Activated T-cell treated with anti-CD3 and anti-CD28 coated beads, Interleukin-2, amount 50 U/mL, for 72 hours (primary cell): ENCODE measurements at places on chromosomes 4 and X. TPM values are rescaled to one million over a fixed set of nuclear protein-coding genes. Genes with fewer than 3 reads are reported as not detected.

DNA sequence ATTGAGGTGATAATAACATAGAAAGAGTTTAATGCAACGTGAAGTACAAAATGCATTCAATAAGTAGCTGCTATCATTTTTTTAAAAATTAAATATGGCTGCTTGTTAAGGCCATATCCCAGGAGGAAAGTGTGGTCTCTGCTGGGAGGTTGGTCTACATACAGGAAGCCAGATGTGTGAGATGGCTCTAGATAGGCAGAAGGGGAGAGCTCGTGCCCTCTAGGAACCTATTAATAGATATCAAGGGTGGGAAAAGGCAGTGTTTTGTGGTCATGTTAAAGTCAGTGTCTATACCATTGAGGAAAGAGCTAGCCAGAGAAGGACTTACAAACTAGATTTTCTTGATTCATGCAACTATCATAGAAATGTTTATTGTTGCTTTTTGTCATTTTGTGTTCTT lies 140.5 kb downstream of the KLHL8 start:
- DNase-seq = no peak
- H3K27ac ChIP-seq = no peak overlapping the region
- H3K4me1 ChIP-seq = peaks cover 65% of the 10 kb centered on the region
- H3K4me3 ChIP-seq = no peak overlapping the region
- no peaks in the 10 kb centered on the region for H3K27me3 ChIP-seq
- peaks cover 2% of the 10 kb centered on the region for H3K36me3 ChIP-seq

DNA sequence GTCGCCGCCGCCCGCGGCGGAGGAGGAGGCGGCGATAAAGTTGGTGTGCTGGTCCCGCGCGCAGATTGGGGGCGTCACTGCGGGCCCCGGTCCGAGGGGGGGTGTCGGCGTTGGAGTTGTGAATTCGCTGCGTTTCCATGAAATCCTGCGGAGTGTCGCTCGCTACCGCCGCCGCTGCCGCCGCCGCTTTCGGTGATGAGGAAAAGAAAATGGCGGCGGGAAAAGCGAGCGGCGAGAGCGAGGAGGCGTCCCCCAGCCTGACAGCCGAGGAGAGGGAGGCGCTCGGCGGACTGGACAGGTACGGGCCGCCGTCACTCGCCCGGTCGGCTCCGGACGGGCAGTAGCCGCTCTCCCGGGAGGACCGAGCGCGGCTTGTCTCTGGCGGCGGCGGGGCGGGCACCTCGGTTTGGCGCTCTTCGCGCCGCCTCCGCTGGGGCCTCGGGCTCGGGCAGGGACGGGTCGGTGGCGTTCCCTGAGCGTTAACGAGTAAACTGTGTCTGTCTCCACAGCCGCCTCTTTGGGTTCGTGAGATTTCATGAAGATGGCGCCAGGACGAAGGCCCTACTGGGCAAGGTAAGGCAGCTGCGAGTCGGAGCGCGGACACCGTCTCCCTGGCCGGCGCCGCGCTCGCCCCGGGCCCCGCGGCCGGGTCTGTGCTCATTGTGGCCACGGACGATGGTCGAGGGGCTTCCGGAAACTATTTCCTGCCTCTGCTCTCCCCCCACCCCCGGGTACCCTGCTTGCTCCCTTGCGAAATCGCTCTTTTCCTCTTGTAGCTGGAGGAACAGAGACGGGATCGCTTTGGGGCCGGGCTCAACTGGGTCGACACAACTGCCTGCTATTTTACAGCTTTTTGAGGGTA lies 658 bp downstream of the KDM6A start:
- peaks cover 38% of the 10 kb centered on the region for H3K4me1 ChIP-seq
- peaks cover 2% of the 10 kb centered on the region for H3K36me3 ChIP-seq
- H3K27me3 ChIP-seq = no peaks in the 10 kb centered on the region
- H3K27ac ChIP-seq = peak overlapping the region; percentile 93

- H3K4me1 ChIP-seq = peaks cover 4% of the 10 kb centered on the region
- no peak overlapping the region for H3K4me3 ChIP-seq
- no peak overlapping the region for H3K27ac ChIP-seq
- peak; percentile 47 for DNase-seq
Measured at GRCh38 chr4:121462660-121463261, 81.9 kb upstream of the QRFPR start.

GRCh38 chr4:77286906-77287305 lies 129.9 kb downstream of the CCNG2 start:
- peaks cover 7% of the 10 kb centered on the region for H3K27me3 ChIP-seq
- H3K4me3 ChIP-seq = no peak overlapping the region
- no peaks in the 10 kb centered on the region for H3K4me1 ChIP-seq
- no peaks in the 10 kb centered on the region for H3K36me3 ChIP-seq

GRCh38 chr4:141241986-141242385 lies 21.3 kb downstream of the ZNF330 start:
- no peaks in the 10 kb centered on the region for H3K27me3 ChIP-seq
- no peaks in the 10 kb centered on the region for H3K4me1 ChIP-seq
- no peak overlapping the region for H3K27ac ChIP-seq
- no peaks in the 10 kb centered on the region for H3K36me3 ChIP-seq
- H3K4me3 ChIP-seq = no peak overlapping the region

DNA sequence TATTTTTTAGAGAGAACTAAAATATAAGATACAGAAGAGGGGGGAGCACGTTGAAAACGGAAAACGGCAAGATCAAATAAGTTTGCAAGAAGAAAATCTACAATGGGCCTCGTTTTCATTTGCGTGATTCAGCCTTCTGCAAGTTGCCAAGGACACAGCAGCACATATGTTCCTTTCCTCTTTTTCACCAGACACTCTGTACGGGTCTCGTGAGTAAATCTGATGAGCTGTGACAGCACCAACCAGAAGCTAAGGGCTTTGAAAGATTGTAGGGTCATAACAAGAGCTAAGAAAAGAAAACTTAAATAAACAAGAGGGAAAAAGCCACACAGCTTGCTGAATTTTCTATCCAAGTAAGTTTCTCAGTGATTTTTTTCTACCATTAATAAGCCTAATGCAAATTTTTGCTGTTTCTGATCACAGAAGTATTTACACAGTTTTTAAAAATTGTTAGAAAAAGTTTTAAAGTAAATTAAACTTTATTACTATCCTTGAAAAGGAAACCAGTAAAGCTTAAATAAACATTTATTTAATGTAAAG lies 63.4 kb downstream of the SCML2 start:
- peaks cover 7% of the 10 kb centered on the region for H3K27me3 ChIP-seq
- no peak overlapping the region for H3K27ac ChIP-seq
- no peak for DNase-seq

DNA sequence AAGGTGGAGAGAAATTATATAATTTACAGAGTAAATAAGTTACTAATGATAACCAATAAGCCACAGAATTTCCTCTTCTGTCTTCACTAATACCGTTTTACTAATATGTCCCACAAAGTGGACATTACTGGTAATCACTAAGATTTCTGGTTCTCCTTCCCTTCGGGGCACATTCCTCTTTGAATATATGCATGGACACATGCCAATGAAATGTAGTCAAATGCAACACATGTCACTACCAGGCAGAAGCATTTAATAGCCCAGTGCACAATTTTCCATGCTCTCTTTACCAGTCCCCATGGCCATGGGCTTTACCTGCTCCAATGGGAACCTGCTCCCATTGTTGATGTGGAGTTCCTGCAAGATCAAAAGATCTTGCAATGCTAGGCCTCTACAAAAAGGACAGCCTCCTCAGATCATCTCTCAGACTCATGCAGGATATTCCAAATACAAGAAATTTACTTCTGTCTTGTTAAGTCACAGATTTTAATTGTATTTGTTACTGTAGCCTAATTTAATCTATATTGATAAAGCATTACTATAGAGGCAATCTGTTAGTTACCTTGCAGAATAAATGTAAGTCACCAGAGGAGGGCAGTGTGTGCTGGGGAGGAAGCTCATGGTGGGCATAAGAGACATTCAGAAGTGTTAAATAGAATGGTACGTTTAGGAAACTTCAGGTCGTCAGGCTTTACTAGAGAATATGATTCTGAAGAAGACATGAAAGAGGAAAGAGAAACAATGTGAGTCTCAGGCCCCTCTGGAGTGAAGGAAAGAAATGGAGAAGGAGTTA lies 37.1 kb upstream of the INPP4B start:
- no peaks in the 10 kb centered on the region for H3K36me3 ChIP-seq
- no peak overlapping the region for H3K4me3 ChIP-seq
- no peak for DNase-seq
- H3K27ac ChIP-seq = no peak overlapping the region
- no peaks in the 10 kb centered on the region for H3K27me3 ChIP-seq

- H3K4me3 ChIP-seq = no peak overlapping the region
- DNase-seq = peak; percentile 4
- no peak overlapping the region for H3K27ac ChIP-seq
- H3K27me3 ChIP-seq = peaks cover 12% of the 10 kb centered on the region
Measured at GRCh38 chr4:25993395-25994185, 79.6 kb downstream of the SMIM20 start.

- peaks cover 41% of the 10 kb centered on the region for H3K27me3 ChIP-seq
- DNase-seq = no peak
- H3K27ac ChIP-seq = no peak overlapping the region
- H3K36me3 ChIP-seq = no peaks in the 10 kb centered on the region
Measured at GRCh38 chrX:102042372-102043325, 82.8 kb upstream of the TCEAL2 start.

DNA sequence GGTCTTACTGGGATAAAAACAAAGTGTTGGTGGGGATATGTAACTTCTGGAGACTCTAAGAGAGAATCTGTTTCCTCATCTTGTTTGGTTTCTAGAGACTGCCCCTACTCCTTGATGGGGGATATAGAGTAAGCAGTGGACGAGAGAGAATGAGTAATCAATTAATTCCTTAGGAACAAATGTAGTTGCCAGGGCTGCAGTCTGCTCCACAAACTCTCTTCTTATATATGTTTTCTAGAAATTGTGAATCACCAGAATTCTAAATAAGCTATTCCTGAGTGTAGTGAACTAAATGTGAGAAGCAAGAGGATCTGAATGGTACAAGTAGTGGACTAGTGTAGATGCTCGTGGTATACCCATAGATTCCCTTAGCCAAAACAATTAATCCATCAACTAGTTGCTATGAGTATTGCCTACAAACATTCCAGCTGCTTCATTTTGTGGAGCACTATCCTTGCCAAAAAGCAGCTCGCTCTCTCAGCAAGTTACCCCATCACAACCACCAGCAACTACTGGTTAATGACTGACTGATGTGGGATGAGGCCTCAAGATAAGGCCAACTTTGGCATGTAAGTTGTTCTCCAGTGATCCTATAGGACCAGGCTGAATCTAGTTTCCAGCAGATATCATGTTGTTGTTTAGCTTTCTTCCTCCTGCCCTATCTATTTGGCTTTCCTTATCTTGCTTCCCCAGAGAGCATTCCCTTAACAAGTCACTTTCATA lies 273.0 kb downstream of the SLC7A11 start:
- no peaks in the 10 kb centered on the region for H3K27me3 ChIP-seq
- no peak for DNase-seq
- no peak overlapping the region for H3K27ac ChIP-seq
- no peaks in the 10 kb centered on the region for H3K36me3 ChIP-seq
- H3K4me1 ChIP-seq = no peaks in the 10 kb centered on the region

GRCh38 chr4:27685091-27685490 lies 824.5 kb downstream of the STIM2 start:
- H3K27me3 ChIP-seq = no peaks in the 10 kb centered on the region
- no peaks in the 10 kb centered on the region for H3K36me3 ChIP-seq
- H3K4me3 ChIP-seq = no peak overlapping the region

GRCh38 chr4:6225469-6225868 lies 25.1 kb upstream of the JAKMIP1 start:
- H3K27ac ChIP-seq = no peak overlapping the region
- peaks cover 51% of the 10 kb centered on the region for H3K27me3 ChIP-seq
- no peaks in the 10 kb centered on the region for H3K36me3 ChIP-seq
- H3K4me3 ChIP-seq = no peak overlapping the region

- H3K4me1 ChIP-seq = no peaks in the 10 kb centered on the region
Measured at GRCh38 chr4:87884976-87885549, 52.3 kb downstream of the MEPE start.

- H3K27ac ChIP-seq = no peak overlapping the region
- no peaks in the 10 kb centered on the region for H3K27me3 ChIP-seq
- no peak overlapping the region for H3K4me3 ChIP-seq
- peaks cover 7% of the 10 kb centered on the region for H3K36me3 ChIP-seq
- no peaks in the 10 kb centered on the region for H3K4me1 ChIP-seq
Measured at GRCh38 chrX:4978613-4979012, 1250.1 kb downstream of the NLGN4X start.

DNA sequence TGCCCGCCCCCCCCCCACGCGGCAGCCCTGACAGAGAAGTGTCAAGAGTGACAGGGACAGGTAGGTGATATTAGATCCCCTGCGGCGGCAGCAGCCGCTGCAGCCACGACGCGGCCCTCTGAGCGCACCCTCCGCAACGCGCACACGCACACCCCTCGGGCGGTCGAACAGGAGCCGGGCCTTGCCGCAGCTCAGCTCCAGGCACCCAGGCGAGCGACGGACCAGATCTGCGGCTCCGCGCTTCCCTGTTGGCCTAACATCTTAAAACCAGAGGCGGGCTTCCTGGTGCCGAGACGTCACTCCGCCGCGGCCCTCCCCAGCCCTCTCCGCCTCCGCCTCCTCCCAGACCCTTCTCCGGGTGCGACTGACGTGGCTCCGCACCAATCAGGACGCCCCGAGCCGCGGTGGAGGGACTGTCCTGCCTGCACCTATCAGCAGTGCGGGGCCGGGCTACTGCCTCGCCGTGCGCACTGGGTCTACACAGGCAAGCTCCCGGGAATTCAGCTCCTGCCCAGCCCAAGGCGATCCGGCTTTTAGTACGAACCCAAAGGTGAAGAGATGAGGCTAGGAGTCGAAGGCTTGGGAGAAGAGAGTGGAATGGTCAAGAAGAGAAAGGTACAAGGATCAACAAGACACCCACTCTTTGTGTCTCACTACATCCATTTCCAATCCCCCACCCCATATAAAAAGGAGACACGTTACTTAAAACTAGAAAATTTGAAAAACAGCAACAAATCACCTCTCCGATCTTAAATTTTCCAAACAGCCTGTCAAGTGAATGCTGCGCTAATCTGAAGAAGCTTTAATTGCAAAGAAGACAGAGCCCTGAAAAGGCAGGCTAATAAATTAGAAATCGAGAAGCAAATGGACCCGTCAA lies at the start of gene PITX2:
PITX2 (minus strand) TSS at position 237 of the 877 bp plus-strand sequence. CDS start 617 bp downstream, outside the sequence.
- peaks cover 41% of the 10 kb centered on the region for H3K4me1 ChIP-seq
- peak within 1 kb of the TSS; percentile 73 for H3K27ac ChIP-seq
- H3K27me3 ChIP-seq = peaks cover 91% of the 10 kb centered on the region
- peak; percentile 70 for DNase-seq
- H3K4me3 ChIP-seq = peak within 1 kb of the TSS; percentile 79

GRCh38 chr4:60619531-60620305 lies 580.4 kb upstream of the ADGRL3 start:
- no peaks in the 10 kb centered on the region for H3K4me1 ChIP-seq
- H3K4me3 ChIP-seq = no peak overlapping the region
- H3K27me3 ChIP-seq = no peaks in the 10 kb centered on the region
- no peak for DNase-seq
- H3K36me3 ChIP-seq = peaks cover 2% of the 10 kb centered on the region

- DNase-seq = no peak
- H3K4me1 ChIP-seq = peaks cover 5% of the 10 kb centered on the region
- H3K27ac ChIP-seq = no peak overlapping the region
- peaks cover 42% of the 10 kb centered on the region for H3K36me3 ChIP-seq
- no peak overlapping the region for H3K4me3 ChIP-seq
Measured at GRCh38 chr4:48556268-48556667, 66.2 kb downstream of the ZAR1 start.

GRCh38 chr4:56093576-56093975 lies 144.8 kb downstream of the CEP135 start:
- H3K27me3 ChIP-seq = no peaks in the 10 kb centered on the region
- H3K36me3 ChIP-seq = no peaks in the 10 kb centered on the region
- DNase-seq = no peak
- H3K4me1 ChIP-seq = no peaks in the 10 kb centered on the region
- H3K27ac ChIP-seq = no peak overlapping the region
- H3K4me3 ChIP-seq = no peak overlapping the region

Gene WDR17
- 2.9 TPM for total RNA-seq

Gene GPAT3
- 5.1 TPM for total RNA-seq

Gene PPP1R3F
- 16.1 TPM for total RNA-seq

Gene FGF13
- not detected for total RNA-seq

Gene CPLX1
- 1.3 TPM for total RNA-seq

Gene GNRHR
- not detected for total RNA-seq

Gene ANKRD50
- 1.0 TPM for total RNA-seq

Gene CPE
- not detected for total RNA-seq

Gene PRAF2
- 20.9 TPM for total RNA-seq

Gene PDZD4
- 5.0 TPM for total RNA-seq

Gene F8A3
- total RNA-seq = 5.1 TPM
